ENCODE measurements at places on chromosomes 12 and 14.

- DNase-seq: peak; percentile 11
These were observed 54.7 kb upstream of the FKBP4 start for GRCh38 chr12:2739832-2740641.

DNA sequence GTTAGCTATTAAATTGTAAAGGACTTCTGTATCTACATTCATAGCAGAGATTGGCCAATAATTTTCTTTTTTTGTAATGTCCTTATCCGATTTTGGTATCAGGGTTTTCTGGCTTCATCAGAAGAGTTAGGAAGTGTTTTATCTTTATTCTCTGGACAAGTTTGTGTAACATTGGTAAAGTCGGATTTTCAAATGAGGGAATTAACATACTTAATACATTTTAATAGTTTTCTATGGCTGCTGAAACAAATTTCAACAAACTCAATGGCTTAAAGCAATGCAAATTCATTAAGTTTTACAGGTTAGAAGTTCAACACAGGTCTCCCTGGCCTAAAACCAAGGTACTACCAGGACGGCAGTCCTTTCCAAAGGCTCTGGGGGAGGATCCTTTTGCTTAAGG, 13.2 kb upstream of the SLC8A3 start:
- DNase-seq: no peak

- DNase-seq: no peak
These were observed 3.8 kb downstream of the DHRS2 start for GRCh38 chr14:23639891-23640523.

- no peak for DNase-seq
These were observed 26.3 kb downstream of the BICDL1 start for GRCh38 chr12:120015313-120015712.

DNA sequence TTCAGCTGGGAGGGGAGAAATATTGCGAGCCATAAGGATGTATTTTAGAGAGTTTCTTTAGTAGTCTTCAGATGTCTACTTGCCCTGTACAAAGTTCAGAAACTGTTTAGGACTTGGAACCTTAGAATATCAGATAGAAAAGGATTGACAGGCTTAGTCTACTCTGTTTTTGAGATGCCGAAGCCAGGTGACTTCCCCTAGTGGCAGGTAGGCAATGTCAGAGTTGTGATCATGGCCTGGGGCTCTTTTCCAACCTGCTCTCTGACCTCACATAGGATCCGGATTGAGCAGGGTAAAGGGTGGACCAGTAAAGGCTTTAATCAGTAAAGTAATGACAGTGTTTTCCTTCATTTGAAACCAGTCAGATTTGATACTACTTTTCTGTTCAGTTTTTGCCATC, 59.6 kb downstream of the PRKCH start:
- DNase-seq: no peak

DNA sequence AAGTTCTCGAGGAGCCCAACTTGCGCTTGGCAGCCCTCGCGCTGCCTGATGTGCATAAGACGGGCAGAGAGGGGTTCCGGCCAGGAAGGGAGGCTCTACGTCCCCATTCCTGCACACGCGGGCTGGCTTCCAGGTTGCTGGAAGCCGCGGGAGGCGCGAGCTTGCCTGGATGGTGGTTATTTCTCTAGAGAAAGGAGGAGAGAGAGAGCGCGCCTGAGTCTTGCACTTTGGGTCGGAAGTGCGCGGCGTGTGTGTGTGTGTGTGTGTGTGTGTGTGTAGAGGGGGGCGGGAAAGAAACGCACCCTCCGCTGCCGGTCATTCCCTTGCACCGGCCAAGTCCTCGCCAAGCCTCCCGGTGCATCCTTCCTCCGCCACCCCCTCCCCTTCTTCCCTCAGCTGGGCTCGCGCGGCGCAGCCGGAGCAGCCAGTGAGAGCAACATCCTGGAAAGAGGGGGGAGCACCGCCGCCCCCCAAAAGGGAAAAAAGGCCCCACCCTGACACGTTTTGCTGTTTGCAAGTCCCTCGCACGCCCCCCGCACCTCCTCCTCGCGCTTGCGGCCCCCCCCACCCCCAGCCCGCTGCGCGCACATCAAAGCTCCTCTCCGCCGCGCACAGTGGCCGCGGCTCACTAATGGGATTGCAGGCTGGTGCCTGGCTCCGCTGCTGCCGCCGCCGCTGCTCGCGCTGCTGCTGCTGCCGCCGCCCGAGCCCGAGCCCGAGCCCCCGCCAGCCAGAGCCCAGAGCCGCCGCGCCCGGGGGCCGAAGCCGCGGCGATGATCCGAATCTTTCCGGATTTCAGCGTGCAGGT, 4.4 kb upstream of the NPAS3 start:
- no peak for DNase-seq
